ENCODE measurements at places on chromosomes 12 and 14.

- DNase-seq, result no peak
These were observed 11.8 kb downstream of the DNM1L start for GRCh38 chr12:32690927-32691326.

GRCh38 chr12:51822261-51822616, 26.3 kb downstream of the FIGNL2 start:
- DNase-seq, result no peak

DNA sequence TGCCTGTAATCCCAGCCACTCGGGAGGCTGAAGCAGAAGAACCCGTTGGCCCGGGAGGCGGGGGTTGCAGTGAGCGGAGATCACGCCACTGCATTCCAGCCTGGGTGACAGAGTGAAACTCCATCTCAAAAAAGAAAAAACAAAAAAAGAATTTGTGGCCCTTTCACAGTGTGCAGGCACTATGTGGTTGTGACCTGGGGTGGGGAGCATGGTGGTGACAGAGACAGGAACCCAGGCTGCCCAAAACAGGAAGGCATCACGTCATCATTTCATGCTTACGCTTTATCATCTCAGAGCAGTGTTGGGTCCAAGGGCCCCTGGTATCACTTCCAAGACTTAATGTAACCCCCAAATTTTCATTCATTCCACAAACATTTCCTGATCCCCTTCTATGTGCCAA, 175.7 kb upstream of the GSC start:
- no peak for DNase-seq

- DNase-seq, result peak; percentile 69
These were observed 25.9 kb upstream of the LGALS3 start for GRCh38 chr14:55103005-55103640.

- peak; percentile 56 for DNase-seq
These were observed 10.5 kb upstream of the NR2C1 start for GRCh38 chr12:95083938-95084337.

GRCh38 chr14:51400139-51400538, 160.1 kb downstream of the TMX1 start:
- DNase-seq, result no peak

DNA sequence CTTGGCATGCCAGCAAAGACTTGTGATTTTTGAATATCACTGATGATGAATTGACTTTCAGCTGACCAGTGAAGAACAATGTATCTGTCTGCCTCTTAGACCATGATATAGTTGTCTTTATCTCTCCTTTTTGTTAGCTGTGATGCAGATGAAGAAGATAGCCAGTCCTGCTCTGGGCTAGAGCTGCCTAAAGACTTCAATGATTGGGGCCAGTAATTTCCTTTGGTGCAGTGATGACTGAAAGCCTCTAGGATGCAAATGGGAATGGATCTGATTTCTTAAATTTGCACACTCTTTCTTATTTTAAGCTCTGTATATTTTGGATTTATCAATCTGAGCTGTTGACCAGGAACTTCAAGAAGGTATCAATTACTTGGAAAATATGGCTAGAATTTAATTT, at the start of gene TAS2R9:
Gene TAS2R9 (minus strand): TSS at position 101 of the 400 bp plus-strand sequence. CDS start 93 bp downstream, at position 8.
- DNase-seq, result no peak

- peak; percentile 56 for DNase-seq
These were observed 21.2 kb upstream of the RNASE4 start for GRCh38 chr14:20662968-20663732.

DNA sequence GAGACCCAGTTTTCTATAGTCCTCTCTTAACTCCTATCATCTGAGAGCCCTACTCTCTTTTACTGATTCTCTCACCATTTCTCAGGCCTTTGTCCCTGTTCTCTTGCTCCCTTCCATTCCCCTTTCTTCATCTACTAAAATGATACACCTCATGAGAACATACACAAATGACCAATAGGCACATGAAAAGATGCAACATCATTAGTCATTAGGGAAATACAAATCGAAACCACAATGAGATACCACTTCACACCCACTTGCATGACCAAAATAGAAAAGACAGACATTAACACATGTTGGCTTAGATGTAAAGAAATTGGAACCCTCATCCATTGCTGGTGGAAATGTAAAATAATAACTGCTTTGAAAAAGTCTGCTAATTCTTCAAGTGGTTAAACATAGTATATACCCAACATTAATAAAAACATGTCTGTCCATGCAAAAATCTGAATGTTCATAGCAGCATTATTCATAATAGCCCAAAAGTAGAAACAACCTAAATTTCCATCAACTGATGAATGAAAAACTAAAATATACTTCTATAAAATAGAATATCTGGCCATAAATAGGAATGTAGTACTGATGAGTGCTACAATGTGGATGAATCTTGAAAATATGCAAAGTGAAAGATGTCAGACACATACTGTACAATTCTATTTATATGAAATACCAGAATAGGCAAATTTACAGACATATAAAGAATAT, 66.0 kb downstream of the DENND5B start:
- no peak for DNase-seq

GRCh38 chr12:46874642-46875041, 48.8 kb upstream of the SLC38A4 start:
- DNase-seq, result no peak

DNA sequence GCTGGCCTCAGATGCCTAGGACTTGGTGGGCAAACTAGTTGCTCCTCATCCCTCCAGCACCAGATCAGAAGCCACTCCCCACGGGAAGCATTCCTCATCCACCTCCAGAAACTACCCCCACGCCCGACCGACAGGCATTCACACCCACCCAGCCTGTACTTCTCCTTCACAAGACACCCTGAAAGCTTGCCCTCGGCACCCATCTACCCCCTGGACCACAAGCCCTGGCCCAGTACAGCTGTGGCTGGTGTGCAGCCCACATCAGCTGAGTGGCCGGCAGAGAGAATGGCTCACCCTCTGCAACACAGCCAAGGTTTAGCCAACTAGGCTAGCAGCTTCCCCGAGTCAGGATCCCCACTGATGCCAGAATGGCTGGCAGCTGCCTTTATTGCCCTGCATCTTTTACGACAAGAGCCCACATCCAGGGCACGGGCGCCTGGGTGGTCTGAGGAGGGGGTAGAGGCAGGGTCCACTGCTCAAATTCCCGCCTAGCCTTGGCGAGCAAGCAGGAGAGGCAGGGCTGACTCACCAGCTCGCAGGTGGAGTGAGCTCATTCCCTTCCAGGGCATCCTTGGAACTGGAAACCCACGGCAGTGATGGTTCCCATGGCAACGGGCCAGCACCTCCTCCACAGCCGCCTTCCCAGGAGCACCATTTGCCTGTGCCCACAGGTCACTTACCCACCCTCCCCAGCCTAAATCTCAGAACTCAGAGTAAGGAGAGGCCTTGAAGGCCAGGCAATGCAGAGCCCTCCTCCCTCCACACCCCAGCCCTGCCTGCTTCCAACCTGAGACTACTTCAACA, 17.1 kb downstream of the ACTN1 start:
- DNase-seq, result no peak

All from SW 1271 (cell line).